ENCODE measurements at places on chromosomes 2 and 18.

DNA sequence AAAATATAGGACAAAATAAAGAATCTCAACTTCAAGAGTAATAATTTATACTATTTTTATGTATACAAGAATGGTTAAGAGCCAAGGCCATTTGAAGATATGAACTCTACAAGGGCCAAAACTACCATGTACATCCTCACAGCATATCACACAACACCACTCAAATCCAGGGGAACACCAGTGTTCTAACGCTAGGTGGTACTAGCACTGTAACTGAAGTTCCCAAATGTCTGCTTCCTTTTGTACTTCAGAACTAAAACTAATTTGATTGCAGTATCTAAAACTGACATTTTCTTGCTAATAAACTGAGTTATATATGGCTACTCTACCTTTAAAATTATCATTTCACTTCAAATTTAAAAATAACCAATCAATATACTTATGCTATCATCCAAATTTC, 47.0 kb downstream of the REV1 start:
- DNase-seq = no peak

- no peak for DNase-seq
Measured at GRCh38 chr2:32977228-32977758, 30.5 kb downstream of the LTBP1 start.

DNA sequence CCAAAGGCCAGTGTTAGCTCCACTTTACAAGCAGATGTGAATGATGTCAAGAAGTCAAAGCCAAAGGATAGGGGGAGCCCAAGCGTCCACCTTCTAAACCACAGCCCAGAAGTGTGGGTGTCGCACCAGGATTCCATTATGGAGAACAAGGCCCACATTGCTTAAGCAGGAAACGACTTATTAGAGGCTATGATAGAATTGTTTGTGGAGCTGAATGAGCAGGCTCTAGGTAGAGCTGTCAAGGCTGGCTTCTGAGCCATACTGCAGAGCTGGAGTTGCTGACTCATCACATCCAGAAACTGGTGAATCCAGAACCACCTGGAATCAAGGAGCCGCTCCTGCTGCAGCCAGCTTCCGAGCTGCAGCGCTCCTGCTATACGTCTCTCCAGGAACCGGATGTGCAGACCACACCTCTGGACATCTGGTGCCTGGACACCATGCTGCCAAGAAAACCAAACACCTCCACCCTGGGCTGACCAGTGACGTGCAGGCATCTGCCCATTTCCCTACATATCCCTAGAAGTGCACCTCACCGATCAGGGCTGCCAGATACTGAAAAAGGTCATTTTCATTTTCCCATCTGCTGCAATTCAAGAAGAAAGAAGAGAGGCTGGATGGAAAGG, 6.2 kb upstream of the TWIST2 start:
- no peak for DNase-seq

DNA sequence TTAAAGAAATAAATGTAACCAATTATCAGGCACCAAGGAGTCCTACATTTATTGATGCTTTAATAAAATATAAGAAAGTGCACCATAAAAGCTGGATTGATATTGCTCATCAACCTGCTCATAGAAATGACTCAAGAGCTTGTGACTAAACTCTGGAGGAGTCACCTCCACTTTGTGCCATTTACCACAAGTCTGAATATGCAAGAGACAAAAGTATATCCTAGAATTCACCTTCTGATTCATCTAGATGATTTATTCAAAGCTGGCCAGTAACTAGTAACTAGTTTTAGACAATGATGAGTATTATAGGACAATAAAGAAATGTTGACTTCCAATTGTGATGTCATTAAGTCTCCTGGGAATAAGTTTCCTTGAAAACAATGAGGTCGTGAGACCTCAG, 146.0 kb upstream of the SOX11 start:
- DNase-seq = no peak

DNA sequence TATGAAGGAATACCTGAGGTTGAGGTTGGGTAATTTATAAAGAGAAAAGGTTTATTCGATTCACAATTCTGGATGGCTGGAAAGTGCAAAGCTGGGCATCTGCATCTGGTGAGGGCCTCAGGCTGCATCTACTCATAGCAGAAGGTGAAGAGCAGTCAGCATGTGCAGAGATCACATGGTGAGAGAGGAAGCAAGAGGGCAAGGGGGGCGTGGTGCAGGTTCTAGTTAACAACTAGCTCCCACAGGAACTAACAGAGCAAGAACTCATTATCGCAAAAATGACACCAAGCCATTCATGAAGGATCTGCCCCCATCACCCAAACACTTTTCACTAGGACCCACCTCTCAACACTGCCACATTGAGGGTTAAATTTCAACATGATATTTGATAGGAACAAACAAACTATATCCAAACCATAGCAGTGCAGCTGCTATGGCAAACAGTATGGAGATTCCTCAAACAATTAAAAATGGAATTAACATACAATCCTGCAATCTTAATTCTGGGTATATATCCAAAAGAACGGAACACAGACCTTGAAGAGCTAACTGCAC, 72.8 kb upstream of the LDLRAD4 start:
- no peak for DNase-seq

DNA sequence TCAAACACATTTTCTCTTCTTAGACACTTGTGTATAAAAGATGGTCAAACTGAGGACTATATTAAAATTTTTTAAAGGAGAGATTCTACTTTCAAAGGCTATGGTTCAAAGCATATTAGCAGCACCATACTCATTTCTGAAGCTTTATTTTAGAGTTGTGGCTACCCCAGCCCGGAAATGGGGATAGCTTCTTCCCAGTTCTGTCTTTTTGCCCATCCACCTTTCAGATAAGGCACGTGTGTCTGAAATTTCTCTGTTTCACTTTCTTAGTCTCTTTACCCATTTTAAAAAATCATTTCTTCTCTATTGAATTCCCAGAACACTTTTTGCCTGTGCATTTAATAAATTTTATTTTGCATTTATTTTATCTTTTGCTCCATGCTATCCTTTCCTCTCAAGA, 431.5 kb downstream of the RNF144A start:
- DNase-seq = no peak

GRCh38 chr2:105617631-105618350, 126.9 kb upstream of the NCK2 start:
- DNase-seq = no peak

DNA sequence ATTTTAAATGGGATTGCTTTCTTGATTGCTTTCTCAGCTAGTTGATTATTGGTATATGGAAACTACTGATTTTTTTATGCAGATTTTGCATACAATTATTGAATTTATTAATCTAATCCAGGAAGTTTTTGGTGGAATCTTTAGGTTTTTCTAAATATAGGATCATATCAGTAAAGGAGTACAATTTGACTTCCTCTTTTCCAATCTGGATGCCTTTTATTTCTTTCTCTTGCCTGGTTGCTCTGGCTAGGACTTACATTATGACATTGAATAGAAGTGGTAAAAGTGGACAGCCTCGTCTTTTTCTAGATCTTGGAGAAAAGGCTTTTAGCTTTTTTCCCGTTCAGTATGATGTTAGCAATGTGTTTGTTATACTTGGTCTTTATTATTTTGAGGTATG, 51.3 kb downstream of the OTX1 start:
- DNase-seq = no peak

Data from stimulated activated CD8-positive, alpha-beta memory T cell treated with anti-CD3 and anti-CD28 coated beads, Interleukin-2, amount 100 ng/mL, for 1 hour (primary cell).